ENCODE measurements at places on chromosomes 6 and 20.

DNA sequence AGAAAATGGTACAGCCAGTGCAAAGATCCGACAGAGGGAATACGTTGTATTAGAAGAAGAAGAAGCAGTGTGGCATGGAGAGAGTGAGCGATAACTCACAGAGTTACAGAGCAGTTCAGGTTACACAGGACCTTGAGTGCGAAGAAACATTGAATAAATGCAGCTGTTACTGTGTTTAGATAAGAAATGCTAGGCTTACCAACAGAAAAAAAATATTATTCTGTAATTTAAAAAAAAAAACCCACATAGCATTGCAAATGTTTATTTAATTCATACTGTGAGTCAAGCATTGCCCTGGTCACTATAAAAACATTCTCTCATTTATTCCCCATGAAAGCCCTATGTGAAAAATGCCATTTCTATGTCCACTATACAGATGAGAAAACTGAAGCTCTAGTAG, 373.4 kb upstream of the EPHA7 start:
- DNase-seq: no peak

DNA sequence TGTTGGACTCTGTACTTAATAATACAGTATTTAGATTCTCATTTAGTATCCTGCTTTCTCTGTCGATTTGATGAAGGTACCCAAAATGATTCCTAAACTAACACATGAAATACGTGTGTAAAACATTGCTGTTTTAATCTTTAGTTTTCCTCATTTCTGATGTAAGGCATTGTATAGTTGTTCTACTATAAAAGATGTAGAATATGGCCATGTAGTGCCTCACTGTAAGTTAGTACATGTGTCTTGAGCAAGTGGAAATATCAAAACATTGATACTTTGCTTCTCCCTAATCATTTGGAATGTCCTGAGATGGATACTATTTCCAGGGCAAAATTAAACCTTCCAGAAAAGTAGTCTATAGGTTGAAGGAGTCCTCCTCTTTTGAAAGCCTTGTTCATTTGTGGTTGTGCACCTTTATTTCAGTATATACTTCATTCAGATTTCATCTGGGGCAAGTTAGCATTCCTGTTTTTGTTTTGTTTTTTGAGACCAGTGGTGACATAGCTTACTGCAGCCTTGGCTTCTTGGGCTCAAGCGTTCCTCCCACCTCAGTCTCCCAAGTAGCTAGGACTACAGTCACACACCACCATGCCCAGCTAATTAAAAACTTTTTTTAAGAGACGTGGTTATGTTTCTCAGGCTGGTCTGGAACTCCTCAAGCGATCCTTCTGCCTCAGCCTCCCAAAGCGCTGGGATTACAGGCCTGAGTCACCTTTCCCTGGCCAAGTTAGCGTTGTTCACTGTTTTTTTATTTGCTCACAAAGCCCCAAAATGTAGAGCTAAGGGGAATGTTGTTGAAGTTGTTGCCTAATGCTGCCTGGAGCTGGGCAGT, 11.6 kb downstream of the SRSF3 start:
- DNase-seq: no peak

DNA sequence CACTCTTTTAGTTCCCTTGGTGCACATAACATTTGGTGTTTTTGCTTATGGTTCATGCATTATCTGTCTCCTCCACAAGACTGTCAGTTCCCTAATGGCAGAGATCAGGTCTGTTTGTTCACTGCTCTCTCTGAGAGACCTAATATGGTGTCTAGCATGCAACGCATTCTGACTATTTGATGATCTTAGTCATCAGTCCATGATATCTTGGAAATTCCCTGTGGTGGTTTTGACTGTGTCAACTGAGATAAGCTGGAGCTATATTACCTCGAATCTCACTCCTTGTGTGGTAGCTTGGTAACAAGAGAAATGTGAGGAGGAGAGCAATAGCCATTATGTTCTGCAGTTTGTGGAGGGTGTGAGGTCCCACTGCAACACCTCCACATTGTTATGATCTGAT, 229.8 kb downstream of the FRK start:
- no peak for DNase-seq

- DNase-seq: no peak
These were observed 281.9 kb downstream of the CDKAL1 start for GRCh38 chr6:20816126-20816525.

DNA sequence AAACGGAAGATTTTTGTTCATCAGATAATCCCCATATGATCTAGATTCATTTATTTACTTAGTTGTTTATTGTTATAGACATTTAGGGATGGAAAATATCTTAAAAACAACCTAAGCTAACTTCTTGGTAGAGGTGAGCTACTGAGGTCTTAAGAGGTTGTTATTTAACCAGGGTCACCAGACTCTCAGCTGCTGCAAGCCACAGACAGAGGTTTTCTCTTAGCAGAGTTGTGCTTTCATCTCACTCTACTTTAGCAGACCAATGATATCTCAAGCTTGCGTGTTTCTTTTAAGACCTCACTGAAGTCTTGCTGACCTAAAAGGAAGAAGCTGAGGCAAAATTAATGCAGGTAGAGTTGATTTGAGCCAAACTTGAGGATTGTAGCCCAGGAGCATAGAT, 43.6 kb downstream of the NCOA7 start:
- no peak for DNase-seq

- DNase-seq: no peak
These were observed 90.7 kb downstream of the CEP57L1 start for GRCh38 chr6:109186012-109186411.

DNA sequence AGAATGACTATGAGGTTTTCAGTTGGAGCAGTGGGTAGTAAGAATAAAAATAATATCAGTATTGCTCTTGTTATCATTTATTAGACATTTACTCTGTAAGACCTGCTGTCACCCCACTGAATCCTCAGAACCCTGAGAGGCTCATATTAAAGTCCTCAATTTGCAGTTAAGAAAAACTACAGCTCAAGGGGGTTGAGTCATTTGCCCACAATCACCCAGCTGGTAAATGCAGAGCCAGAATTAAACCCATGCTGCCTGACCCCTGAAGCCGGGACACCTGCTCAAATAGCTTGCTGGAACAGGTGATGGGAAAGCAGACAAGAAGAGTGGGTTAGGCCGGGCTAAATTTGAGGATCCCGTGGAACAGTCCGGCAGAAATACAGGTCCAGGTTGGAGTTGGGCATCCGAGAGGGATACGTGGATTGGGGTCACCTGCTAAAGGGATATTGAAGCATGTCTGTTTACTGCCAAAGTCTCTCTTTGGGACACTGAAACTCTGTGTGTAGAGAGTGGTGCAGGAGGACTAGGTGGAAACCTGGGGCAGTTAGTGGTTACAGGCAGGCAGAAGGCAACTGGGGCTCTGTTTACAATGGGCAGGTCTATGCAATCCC, 344.1 kb downstream of the CDC5L start:
- no peak for DNase-seq

DNA sequence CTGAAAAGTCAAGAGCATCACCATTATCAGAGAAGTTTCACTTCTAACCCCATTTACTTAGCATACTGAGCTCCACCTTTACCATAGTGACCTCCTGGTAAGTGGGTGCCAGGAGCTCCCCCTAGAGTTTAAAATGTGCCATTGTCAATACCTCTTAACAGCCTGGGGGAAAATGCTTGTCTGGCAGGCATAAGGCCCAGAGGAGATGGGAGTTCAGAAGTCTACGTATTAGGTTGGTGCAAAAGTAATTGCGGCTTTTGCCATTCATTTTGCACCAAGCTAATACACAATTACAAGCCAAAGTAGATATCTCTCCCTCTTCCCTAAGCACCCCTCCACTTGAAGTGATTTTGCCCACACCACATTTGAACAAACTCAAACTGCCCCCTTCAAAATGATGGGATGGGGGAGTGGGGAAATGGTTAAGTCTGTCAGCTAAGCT, 919.0 kb downstream of the KIF16B start:
- DNase-seq: no peak

DNA sequence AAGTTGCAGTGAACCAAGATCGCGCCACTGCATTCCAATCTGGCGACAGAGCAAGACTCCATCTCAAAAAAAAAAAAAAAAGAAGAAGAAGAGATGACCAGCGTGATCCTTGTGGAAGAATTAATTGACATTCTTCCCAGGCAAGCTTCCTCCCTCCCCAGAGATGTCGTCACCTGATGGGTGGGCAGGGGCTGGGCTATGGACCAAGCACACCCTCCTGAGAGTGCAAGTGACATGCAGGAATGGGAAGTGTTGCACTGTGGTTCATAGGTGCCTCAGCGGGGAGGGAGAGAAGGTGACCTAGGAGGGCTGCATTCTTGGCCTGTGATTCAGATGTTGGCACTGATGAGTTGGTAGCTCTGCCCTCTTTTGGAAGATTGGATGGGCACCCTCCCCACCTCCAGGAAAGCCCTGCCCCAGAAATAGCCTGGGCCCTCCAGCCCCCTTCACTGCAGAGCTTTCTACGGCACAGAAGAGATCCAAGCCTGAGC, 37.8 kb downstream of the TAF8 start:
- no peak for DNase-seq

DNA sequence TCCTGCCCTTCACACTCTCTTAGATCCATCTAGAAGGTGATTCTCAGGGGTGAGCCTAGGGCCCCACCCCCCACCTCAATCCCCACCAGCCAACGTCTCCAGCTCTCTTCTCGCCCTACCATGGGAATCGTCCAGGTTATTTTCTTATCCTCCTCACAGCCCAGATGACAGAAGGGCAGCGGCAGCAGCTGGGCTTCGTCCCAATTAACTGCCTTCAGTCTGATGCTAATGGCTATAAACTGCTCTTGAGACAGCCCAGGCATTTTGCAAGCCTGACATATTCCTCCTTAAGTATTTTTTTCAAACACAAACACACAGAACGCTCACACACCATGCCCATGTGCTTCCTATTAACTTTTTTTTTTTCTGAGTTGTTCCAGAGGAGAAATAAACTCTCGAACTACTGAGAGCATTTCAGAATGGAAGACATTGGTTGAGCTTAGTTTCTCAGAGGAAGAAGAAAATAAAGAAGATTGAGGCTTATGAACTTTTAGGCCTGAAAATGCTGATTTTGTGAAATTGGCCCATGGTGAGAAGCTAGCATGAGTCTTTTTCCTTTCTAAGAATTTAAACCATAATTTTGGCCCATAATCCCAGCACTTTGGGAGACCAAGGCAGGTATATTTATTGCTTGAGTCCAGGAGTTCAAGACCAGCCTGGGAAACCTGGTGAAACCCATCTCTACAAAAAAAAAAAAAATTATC, 124.6 kb downstream of the EYA2 start:
- DNase-seq: no peak

GRCh38 chr20:59322081-59322480, 21.7 kb downstream of the EDN3 start:
- no peak for DNase-seq

DNA sequence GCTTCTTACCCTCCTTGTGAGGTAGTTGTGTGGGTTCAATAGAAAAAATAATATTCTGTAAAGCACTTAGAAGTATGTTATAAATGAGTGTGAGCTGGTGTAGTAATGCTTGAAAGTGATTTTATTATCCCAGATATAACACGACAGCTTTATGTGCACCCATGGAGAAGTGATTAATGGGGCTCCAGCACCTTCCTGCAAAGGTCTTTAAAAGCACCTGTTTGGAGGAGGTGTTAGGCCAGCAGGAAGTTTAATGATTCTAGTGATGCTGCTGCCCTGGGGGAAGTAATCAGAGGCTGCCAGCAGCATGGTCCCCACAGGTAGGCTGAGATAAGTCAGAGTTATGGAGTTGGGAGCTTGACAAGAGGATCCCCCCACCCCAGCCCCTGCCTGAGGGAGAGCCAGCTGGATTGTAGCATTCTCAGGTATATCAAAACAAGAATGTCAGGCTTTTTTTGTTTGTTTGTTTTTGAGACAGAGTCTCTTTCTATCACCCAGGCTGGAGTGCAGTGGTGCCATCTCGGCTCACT, 166.3 kb downstream of the PHACTR1 start:
- no peak for DNase-seq

DNA sequence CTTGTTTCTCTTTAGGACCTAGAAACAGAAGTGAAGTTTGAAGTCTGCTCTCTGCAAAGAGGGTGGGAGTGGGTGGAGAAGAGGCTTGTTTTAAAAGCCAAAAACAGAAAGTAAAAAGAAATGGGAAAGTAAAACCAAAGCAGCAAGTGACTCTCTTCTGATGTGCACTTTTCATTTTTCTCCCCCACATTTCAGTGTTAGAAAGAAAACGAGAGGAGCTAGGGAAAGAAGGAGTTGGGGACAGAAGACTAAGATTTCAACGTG, 1.3 kb downstream of the C6orf141 start:
- DNase-seq: no peak

DNA sequence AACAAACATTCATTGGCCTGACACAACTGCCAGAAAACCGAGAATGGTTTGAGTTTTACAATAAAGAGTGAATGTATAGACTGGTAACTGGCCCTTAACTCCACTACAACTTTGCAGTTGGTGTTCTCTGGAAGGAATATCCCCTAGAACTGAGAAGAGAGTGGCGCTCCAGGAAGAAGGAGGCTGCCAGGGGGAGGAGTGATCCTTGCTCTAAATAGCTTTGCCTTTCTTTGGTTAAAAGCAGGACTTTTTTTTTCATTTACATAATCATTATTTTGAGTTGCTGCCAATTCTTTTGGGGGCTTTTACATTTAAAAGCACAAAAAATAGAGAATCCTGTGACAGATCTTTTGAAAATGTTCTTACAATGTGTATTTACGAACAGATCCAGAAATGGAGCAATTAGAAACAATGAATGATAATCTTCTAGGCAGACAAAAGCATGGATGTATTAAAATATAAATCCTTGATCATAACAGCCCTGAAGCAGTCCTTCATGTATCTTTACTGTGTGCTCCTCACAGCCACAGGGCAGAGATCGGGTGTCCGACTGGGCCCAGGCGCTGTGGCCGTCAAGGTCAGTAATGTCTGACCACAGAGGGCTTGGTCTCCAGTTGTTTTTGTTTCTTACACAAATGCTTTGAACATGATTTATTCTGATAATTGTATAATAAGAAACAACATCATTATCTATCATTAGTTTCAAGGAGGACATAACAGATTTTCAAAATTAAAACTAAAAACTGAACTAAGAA, 612.2 kb downstream of the HDGFL1 start:
- DNase-seq: no peak

- DNase-seq: no peak
These were observed 43.8 kb upstream of the DYNLRB1 start for GRCh38 chr20:34472246-34472925.

DNA sequence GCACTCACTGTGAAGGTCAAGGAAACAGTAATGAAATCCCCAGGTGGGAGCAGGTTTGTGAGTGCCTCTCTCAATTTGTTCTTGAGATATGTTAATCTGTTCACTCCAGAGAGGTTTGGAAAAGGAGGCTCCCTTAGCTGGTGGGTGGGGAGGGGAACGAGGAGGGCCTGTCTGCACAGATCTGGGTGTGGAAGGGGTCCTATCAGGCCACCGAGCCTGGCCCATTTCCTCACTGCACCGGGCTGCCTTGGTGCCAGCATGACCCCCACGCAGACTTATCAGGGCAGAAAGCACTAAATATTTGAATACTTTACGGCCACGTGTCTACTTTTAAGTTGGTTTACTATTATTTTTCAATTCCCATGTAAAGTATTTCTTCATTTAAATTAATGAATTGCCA, 8.3 kb downstream of the AGPAT4 start:
- no peak for DNase-seq

DNA sequence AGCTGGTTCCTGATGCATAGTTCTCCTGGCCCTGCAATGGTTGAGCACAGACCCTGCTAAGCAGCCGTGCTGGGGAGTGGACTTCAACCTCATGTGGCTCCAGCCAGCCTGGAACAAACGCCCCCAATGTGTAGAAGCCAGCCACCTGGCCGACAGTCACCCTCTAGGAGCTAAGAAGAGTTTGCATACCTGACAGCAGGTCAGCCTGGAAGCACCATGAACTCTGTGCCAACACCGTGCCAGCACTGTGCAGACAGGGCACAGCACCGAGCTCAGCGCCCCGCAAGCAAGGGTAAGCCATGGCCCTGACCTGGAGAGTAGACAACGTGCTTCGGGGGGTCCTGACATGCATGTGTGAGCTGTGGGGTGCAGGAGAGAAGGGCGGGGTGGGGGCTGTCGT, 356.3 kb downstream of the ZFAND3 start:
- no peak for DNase-seq

Measured in activated T-helper 2 cell treated with anti-CD3 and anti-CD28 coated beads, Interferon-gamma antibody, Interleukin-2, Interleukin-4, amounts not matched to agents 10 μg/mL and 5 μg/mL and 100 μg/mL, durations not matched to agents 14 hours and 24 hours and 36 hours (primary cell).